ENCODE measurements at places on chromosomes 13 and 19.

GRCh38 chr19:1376415-1376805 lies 7.3 kb upstream of the NDUFS7 start:
- no peak for DNase-seq

- DNase-seq: no peak
Measured at GRCh38 chr13:27406178-27406939, 18.1 kb upstream of the GTF3A start.

GRCh38 chr13:110272651-110273050 lies 34.3 kb downstream of the COL4A1 start:
- DNase-seq: no peak

DNA sequence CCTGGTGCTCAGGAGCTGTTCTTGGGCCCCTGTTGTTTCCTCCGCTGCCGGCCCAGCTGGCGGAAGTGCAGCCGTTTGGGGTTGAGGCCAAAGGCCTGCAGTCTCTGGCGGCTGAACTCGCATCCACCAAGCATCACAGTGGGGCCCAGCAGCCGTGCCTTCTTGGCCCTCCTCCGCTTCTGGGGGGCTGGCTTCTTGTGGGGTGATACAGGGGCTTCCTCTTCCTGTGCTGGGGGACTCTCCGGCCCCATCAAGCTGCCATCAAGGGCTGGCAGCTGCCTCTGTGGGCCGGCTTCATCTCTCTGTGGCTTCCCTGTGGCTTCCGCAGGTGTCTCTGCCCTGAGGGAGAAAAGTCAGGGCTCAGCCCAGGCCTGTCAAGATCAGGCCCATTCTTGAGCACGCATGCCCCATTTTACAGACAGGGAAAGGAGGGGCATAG lies 10.3 kb downstream of the ATG4D start:
- DNase-seq: no peak

GRCh38 chr13:91704398-91704797 lies 306.0 kb downstream of the GPC5 start:
- DNase-seq: no peak

DNA sequence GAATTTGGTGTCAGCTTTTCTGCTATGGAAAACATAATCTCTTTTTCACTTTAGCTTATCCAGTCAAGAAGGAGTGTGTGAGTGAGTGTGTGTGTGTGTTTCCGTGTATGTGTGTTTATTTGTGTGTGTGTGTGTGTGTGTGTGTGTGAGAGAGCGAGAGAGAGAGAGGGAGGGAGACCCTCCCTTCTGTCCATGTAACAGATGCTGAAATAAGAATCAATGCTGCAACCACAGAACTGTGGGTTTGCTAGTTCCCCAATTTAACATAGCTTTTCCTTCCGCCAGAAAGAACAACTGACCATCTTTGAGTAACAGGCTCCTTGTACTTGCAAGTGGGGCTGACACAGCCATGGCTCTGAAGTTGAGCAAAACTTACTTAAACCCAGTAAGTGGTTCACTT lies 5.2 kb downstream of the LCP1 start:
- DNase-seq: no peak

DNA sequence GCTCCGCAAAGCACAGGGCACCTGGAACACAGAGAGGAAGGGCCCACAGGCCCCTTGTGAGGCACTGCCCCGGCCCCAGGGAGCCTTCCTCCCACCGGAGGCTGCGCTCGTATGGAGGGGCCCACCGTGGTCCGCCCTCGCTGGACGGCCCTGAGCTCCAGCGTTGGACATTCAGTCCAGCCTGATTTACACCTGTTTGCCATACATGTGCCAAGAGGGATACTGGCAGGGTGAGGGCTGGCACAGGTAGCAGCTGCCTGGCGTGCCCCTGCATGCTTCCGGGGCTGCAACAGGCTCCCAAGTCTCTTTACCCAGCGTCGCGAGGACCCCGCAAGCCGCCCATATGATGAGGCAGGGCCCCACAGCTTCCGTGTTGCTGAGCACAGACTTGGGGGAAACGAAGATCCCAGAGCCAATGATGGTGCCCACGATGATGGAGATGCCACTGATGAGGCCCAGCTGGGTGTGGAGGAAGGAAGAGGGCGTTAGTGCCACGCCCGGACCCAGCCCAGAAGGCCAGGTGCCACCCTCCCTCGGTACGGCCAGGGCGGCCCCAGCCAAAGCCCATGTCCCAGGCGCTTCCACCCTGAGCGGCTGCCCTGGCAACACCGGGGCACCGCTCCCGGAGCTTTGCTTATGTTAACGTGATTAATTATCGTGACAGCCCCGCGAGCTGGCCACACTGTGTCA lies 5.1 kb downstream of the SLC7A9 start:
- no peak for DNase-seq

- peak; percentile 46 for DNase-seq
Measured at GRCh38 chr13:21675095-21675991, 4.5 kb downstream of the FGF9 start.

DNA sequence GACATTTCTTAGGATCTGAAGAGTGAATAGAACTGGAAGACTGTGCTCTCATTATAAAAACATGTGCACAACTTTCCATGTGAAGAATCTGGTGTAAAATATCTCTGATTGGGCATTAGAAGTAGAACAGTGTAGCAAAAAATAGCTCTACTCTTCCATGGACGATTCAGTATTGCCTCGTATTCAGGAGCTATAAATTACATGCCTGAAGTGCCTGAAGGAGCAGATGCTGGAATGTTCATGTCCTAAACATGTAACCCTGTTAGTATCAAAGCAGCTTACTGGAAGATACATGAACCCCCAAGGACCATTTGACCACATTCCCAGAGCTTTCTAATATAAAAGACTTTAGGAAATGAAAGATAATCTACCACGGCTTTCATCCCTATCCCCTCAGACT lies 528.9 kb downstream of the DACH1 start:
- no peak for DNase-seq

GRCh38 chr13:110643324-110643723 lies 28.0 kb downstream of the NAXD start:
- no peak for DNase-seq

GRCh38 chr19:33528404-33528803 lies 6.8 kb upstream of the PEPD start:
- DNase-seq: no peak

DNA sequence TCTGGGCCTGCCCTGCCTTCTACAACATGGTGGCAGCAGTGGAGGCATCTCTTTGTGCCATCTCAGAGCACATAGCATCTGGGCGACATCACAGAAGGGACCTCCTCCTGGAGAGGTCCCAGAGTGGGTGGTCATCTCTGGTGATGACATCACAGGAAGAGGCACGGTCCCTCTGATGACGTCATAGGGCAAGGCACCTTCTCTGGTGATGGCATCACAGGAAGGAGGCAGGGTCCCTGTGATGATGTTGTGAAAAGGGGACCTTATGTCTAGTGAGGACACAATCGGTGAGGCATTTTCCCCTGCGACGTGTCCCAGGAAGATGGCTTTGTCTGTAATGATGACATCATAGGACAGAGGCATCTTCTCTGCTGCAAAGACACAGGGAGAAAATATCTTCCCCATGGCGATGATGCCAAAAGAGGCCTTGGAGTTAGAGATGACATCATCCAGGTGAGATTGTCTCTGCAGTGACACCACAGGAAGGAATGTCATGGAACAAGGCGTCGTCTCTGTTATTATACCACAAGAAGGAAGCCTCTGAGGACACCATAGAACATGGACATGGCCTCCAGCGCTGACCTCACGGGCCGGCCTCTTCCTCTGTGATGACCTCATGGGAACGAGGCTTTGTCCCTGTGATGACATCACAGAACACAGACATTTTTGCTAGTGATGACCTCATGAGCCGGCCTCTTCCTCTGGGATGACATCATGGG lies 10.7 kb downstream of the SHISA7 start:
- no peak for DNase-seq

GRCh38 chr13:78595495-78596398 lies 7.6 kb downstream of the POU4F1 start:
- DNase-seq: no peak

GRCh38 chr19:7965921-7966665 lies 22.6 kb upstream of the TIMM44 start:
- DNase-seq: no peak

DNA sequence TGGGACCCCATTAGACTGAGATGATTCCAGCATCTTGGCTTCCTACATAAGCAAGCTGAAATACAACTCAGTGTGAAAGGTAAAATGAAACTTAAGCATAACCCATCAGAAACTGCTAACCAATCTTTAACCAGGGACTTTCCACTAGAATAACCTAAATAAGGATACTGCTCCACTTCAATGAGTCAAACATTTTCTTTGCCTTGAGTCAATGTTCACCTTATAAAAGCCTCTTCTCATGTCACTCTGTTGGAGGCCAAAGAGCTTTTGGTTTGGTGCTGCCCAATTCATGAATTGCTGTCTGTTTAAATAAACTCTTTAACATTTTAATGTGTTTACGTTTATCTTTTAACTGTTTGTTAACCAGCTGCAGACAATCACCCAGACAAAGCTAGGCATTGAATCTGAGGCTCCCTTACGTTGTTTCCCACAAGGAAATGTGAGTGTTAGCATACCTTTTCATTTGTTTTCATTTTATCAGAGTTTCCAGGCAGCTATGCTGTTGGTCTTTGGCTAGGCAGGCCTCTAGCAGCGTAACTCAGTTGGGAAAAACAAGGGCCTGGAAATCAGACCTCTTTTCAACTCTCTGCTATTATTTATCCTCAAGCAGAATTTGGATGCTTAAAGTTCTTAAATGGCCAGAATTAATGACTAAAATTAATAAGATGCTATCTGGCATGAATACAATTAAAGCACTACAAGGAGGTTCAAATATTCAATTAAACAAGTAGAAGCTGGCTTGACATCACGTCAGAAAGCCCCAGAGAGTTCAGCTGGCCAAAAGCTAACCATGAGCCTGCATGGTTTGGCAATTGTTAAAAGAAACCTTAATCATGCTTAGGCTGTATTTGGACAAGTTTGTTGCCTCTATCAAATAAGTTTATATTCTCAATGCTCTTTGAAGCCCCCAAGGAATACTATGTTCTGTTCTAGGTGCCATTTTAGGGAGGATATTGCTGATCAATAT lies 200.2 kb downstream of the DCLK1 start:
- no peak for DNase-seq

DNA sequence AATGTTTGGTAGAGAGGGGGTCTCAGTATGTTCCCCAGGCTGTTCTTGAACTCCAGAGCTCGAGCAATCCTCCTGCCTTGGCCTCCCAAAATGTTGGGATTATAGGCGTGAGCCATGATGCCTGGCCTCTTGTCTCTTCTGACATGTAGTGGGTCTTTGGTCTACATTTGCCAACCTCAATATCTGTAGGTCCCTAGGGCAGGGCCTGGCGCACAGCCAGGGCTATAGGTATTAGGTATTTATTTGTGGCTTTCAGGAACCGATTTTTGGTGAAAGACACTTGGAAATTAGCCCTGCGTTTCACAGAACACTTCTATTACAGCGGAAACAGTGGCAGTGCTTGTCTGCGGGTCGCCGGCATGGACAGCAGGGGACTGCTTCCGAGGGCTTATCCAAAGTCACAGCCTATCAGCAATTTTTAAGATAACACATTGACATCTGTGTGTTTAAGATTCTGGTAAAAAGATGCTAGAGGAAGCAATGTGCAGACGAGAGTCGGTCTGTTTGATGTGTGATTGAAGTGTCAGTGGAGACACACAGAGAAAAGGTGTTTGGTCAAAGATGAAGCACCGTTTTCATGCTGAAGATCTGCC lies 14.5 kb downstream of the ZNF536 start:
- DNase-seq: no peak

- no peak for DNase-seq
Measured at GRCh38 chr13:47705185-47705584, 295.9 kb downstream of the SUCLA2 start.

GRCh38 chr19:30419568-30420180 lies 47.5 kb downstream of the ZNF536 start:
- no peak for DNase-seq

- no peak for DNase-seq
Measured at GRCh38 chr13:30608364-30608763, 9.4 kb upstream of the USPL1 start.

- no peak for DNase-seq
Measured at GRCh38 chr13:65456150-65456912, 1773.8 kb downstream of the PCDH9 start.

GRCh38 chr19:14027856-14028450 lies at the start of gene RLN3:
RLN3 (plus strand) TSS chr19:14028148; CDS start chr19:14028205, 57 bp downstream.
- DNase-seq: no peak

DNA sequence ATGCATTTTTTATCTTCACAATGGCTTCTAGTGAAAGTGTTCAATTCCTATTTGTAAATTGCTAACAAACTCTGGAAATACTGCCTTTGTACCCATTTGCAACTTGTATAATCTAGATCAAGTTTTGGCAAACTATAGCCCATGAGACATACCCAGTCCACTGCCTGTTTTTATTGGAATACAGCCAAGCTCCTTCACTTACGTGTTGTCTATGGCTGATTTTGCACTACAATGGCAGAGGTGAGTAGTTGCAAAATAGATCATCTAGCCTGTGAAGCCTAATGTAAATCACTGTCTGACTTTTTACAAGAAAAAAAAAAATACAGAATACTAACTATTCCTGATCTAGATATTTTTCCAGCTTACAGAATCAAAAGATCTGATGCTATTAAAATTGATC lies 37.1 kb downstream of the DZIP1 start:
- no peak for DNase-seq

DNA sequence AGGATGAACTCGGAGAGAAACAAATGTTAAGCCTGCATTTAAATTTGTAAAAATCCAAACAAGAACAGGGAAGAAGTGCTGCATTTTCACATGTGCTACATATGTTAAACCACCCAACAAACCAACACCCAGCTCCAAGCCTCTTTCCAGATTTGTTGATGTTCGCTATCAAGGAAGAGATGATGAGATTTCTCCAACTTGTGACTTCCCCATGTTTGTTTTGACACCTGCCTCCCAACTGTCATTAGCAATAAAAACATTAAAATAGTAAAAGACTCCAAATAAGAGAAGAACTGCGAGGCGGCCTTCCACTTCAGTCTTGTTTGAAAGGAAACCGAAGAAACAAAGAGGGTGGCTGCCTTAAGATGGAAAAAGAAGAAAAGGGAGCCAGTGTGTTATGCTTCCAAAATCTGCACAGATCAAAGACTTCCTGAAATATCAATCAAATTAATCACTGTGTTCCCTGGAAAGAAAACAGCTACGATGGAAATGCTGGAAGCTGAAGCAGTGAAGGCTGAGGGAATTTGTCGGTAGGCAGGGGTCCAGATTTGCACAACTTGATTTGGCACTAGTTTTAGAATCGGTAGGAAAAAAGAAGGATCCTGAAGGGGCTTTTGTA lies 14.0 kb upstream of the GGACT start:
- DNase-seq: no peak
